Stimulated activated naive B cell treated with anti-CD40 and anti-IgM and Interleukin-4, amounts not matched to agents 10 μg/mL and 1 μg/mL and 100 μg/mL, for 72 hours (primary cell): ENCODE measurements at places on chromosomes 4 and X.
A peak's percentile ranks its signal among the peaks of the same experiment; 100 is the strongest.

DNA sequence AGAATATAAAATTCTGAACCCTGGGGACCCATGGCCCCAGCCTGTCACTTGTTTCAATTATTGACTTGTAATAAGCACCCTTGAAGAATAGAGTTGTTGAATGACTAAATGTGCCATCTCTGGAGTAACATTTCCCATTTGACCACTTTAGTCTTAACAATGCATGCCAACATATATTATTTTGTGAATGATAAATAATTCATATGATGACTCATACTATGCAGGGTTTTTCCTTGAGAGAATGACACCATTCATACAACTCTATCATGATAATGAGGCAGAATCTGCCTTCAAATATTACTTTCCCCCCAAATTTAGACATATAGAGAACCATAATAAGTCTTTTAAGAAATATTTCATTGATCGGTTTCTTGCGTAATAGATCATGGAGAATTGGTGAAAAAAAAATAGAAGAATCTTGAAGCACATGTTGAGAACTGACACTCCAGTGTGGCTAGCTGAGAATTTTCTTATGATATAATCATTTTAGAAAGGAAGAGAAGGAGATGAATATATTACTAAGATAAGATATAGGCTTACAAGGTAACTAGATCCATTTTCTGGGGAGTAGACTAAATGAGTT, 404.5 kb downstream of the GRXCR1 start:
- no peak for DNase-seq
- H3K4me1 ChIP-seq: no peaks in the 10 kb centered on the region
- no peaks in the 10 kb centered on the region for H3K27me3 ChIP-seq
- H3K4me3 ChIP-seq: no peak overlapping the region

GRCh38 chrX:101219116-101219863, at the start of gene DRP2:
Gene DRP2 (plus strand): TSS chrX:101219786. CDS start chrX:101231648, 11,862 bp downstream.
- H3K4me1 ChIP-seq: peaks cover 3% of the 10 kb centered on the region
- no peak for DNase-seq
- no peak within 1 kb of the TSS for H3K27ac ChIP-seq
- H3K4me3 ChIP-seq: no peak within 1 kb of the TSS

DNA sequence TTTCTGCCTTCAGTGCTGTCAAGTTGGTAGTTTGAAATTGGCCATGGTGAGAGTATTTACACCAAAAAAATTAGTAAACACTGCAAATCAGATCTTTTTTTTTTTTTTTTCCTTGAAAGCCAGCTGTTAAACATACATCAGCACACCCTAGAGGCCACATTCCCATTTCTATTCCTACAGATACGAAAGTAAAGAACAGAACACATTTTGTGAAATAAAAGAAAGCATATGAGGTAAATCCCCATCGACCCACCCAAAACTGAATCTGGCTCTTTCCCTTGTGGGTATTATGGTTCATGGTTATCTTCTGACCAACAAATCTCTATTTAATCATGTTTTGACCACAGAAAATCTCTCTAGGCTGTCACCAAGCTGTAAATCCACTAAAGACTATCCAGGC, 41.8 kb upstream of the AP1AR start:
- H3K27ac ChIP-seq: no peak overlapping the region
- no peak for DNase-seq
- H3K4me3 ChIP-seq: no peak overlapping the region
- peaks cover 2% of the 10 kb centered on the region for H3K4me1 ChIP-seq
- peaks cover 27% of the 10 kb centered on the region for H3K36me3 ChIP-seq
- H3K27me3 ChIP-seq: no peaks in the 10 kb centered on the region

DNA sequence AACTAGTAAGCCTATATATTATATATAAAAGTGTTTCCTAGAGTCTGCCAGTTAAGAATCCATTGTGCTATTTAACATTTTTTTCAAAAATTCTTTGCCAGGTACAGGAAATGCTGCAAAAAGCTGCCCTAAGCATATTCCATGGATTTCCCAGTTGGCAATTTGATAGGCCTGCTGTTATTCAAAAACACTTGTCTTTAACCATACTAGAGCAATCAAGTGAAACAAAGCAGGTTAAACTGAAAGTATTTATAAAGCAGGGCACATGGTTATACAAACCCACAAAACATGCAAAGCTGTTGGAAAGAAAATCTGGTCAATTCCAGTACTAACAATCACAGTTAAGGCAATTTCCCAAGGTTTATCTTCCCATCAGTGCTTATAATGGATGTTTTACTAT, 159.9 kb downstream of the UNC5C start:
- no peaks in the 10 kb centered on the region for H3K27me3 ChIP-seq
- no peaks in the 10 kb centered on the region for H3K4me1 ChIP-seq
- DNase-seq: no peak
- H3K36me3 ChIP-seq: no peaks in the 10 kb centered on the region
- no peak overlapping the region for H3K4me3 ChIP-seq

- peaks cover 5% of the 10 kb centered on the region for H3K4me1 ChIP-seq
- peaks cover 10% of the 10 kb centered on the region for H3K36me3 ChIP-seq
- no peak overlapping the region for H3K4me3 ChIP-seq
These were observed 15.0 kb downstream of the TLR7 start for GRCh38 chrX:12881914-12882313.

DNA sequence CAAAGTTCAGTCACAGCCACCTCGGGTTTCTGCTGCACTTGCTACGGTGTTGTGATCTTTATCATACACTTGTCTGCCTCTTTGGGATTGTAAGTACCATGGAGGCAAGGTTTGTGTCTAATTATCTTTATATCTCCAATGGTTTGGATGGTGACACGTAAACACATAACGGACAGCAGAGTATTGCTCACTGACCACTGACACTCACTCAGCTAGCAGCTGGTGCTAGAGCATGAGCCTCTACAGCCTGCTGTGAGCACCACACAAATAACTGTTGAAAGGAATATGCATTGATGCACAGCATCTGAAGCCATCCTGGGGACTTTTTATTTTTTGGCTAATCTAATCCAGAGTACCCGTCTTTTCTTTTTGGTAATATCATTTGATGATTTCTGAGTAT, 156.0 kb downstream of the DCLK2 start:
- DNase-seq: no peak
- H3K27me3 ChIP-seq: no peaks in the 10 kb centered on the region
- H3K36me3 ChIP-seq: peaks cover 14% of the 10 kb centered on the region
- no peak overlapping the region for H3K4me3 ChIP-seq
- H3K4me1 ChIP-seq: no peaks in the 10 kb centered on the region

- no peak for DNase-seq
- H3K36me3 ChIP-seq: no peaks in the 10 kb centered on the region
- H3K4me3 ChIP-seq: no peak overlapping the region
- H3K4me1 ChIP-seq: no peaks in the 10 kb centered on the region
These were observed 69.3 kb upstream of the NOCT start for GRCh38 chr4:138946306-138946705.

- H3K27me3 ChIP-seq: no peaks in the 10 kb centered on the region
- peak overlapping the region; percentile 96 for H3K27ac ChIP-seq
- peak overlapping the region; percentile 98 for H3K4me3 ChIP-seq
- no peak for DNase-seq
These were observed 2.2 kb downstream of the ATP8A1 start for GRCh38 chr4:42654631-42655268.

GRCh38 chrX:96615448-96615847, 69.2 kb upstream of the DIAPH2 start:
- no peaks in the 10 kb centered on the region for H3K36me3 ChIP-seq
- no peaks in the 10 kb centered on the region for H3K4me1 ChIP-seq
- no peak for DNase-seq
- no peak overlapping the region for H3K27ac ChIP-seq
- H3K27me3 ChIP-seq: no peaks in the 10 kb centered on the region

DNA sequence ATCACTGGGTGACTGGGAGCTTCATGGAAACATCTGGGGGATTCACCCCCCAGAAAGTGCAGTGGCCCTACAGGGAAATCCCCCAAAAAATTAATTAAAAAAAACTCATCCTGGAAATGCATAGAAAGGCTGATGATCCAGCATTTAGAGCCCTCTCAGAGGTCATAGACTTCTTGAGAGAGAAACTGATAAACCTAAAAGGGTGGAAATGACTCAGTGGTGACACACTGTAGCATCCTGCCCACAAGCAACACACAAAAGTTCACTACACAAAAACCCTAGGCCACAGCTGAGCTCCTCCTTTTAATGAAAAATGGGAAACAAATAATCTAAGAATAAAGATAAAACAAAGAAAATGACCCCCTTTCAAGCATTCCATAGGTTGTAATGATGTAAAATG, 911.5 kb downstream of the GLUD2 start:
- H3K4me1 ChIP-seq: no peaks in the 10 kb centered on the region
- no peaks in the 10 kb centered on the region for H3K36me3 ChIP-seq
- no peaks in the 10 kb centered on the region for H3K27me3 ChIP-seq
- DNase-seq: no peak

DNA sequence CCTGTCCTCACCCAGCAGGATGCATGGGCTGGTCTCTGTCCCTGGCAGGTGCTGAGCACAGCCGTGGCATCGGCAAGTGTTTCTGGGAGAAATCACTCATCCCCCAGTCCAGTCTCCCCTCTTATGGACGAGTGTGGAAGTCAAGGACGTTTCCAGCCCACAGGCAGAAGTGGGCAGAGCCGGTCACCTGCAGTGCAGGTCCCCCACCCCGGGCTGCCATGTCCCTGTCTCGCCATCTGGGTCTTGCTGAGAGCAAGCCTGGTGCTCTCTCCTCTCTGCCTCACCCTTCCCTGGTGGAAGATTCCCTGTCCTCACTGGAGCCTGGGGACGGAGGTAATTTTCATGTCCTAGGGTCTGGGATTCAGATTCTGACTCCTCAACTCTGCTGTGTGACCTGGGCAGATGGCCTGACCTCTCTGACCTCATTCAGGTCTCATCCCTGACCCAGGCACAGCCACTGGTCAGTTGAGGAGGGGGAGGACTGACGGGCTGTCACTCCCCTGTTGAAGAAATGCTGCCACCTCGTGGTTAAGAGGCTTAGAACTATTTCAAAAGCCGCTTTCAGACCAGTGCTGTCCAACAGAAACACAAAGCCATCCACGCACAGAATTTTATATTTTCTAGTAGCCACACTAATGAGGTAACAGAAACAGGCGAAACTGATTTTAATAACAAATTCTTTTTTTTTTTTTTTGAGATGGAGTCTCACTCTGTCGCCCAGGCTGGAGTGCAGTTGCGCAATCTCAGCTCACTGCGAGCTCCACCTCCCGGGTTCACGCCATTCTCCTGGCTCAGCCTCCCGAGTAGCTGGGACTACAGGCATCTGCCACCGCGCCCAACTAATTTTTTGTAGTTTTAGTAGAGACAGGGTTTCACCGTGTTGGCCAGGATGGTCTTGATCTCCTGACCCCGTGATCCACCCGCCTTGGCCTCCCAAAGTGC, 1.8 kb downstream of the CPZ start:
- no peak overlapping the region for H3K27ac ChIP-seq
- H3K4me3 ChIP-seq: no peak overlapping the region
- no peaks in the 10 kb centered on the region for H3K36me3 ChIP-seq
- H3K27me3 ChIP-seq: peaks cover 34% of the 10 kb centered on the region
- no peak for DNase-seq
- no peaks in the 10 kb centered on the region for H3K4me1 ChIP-seq

- H3K4me1 ChIP-seq: peaks cover 36% of the 10 kb centered on the region
- H3K36me3 ChIP-seq: peaks cover 26% of the 10 kb centered on the region
- no peaks in the 10 kb centered on the region for H3K27me3 ChIP-seq
- peak; percentile 17 for DNase-seq
These were observed 72.8 kb downstream of the SLC9A7 start for GRCh38 chrX:46686003-46686645.

GRCh38 chr4:57074744-57075143, 35.4 kb downstream of the IGFBP7 start:
- no peak overlapping the region for H3K27ac ChIP-seq
- H3K27me3 ChIP-seq: no peaks in the 10 kb centered on the region
- no peak overlapping the region for H3K4me3 ChIP-seq
- no peaks in the 10 kb centered on the region for H3K36me3 ChIP-seq

GRCh38 chr4:88738180-88738579, 40.6 kb upstream of the NAP1L5 start:
- H3K4me3 ChIP-seq: no peak overlapping the region
- DNase-seq: no peak
- no peak overlapping the region for H3K27ac ChIP-seq
- no peaks in the 10 kb centered on the region for H3K36me3 ChIP-seq
- H3K4me1 ChIP-seq: peaks cover 14% of the 10 kb centered on the region

DNA sequence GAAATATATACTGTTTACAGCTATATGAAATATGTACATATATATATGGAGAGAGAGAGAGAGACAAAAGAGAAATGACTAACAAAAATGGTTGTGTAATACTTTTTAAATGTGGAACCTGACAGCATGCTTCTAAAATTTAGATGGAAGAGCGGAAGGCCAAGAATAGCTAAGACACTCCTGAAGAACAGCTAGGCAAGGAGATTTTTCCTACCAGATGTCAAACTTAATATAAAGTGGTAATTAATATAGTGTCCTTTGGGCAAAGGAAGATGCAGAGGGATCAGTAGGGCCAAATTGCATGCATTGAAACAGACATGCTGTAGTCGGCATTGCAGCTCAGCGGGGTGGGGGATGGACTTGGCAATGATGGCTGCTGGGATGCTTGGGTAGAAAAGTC, 45.2 kb downstream of the ADD1 start:
- peak overlapping the region; percentile 38 for H3K27ac ChIP-seq
- H3K4me3 ChIP-seq: no peak overlapping the region
- H3K4me1 ChIP-seq: peaks cover 9% of the 10 kb centered on the region
- peaks cover 46% of the 10 kb centered on the region for H3K36me3 ChIP-seq
- H3K27me3 ChIP-seq: no peaks in the 10 kb centered on the region
- DNase-seq: no peak

GRCh38 chrX:132364313-132364712, 124.5 kb downstream of the MBNL3 start:
- H3K4me3 ChIP-seq: no peak overlapping the region
- H3K36me3 ChIP-seq: no peaks in the 10 kb centered on the region
- H3K27me3 ChIP-seq: peaks cover 6% of the 10 kb centered on the region
- no peak overlapping the region for H3K27ac ChIP-seq
- no peaks in the 10 kb centered on the region for H3K4me1 ChIP-seq
- no peak for DNase-seq

GRCh38 chr4:14111730-14112181, 484.2 kb upstream of the BOD1L1 start:
- no peak overlapping the region for H3K27ac ChIP-seq
- peaks cover 29% of the 10 kb centered on the region for H3K27me3 ChIP-seq
- no peak for DNase-seq

DNA sequence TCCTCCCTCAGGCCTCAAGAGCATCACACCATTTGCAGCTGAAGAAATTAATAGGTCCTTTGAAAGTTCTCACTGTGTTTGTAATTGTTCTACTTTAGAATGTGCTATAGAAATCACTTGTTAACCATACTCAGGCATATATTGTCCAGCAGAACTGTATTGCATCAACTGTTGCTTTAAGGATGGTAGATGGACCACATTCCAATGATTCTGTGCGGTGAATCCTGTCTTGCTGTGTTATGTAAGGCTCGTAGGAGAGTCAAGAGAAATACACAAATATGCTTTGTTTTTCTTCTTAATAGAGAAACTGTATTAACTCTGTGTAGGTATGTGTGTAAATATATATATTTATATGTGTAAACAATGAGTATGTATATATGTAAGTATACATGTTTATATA, 6.3 kb upstream of the ADGRA3 start:
- no peak overlapping the region for H3K27ac ChIP-seq
- no peak for DNase-seq
- H3K36me3 ChIP-seq: no peaks in the 10 kb centered on the region
- peaks cover 5% of the 10 kb centered on the region for H3K27me3 ChIP-seq
- no peak overlapping the region for H3K4me3 ChIP-seq

- no peaks in the 10 kb centered on the region for H3K36me3 ChIP-seq
- H3K27me3 ChIP-seq: peaks cover 39% of the 10 kb centered on the region
- H3K4me3 ChIP-seq: no peak overlapping the region
- no peak for DNase-seq
- no peak overlapping the region for H3K27ac ChIP-seq
These were observed 7.3 kb upstream of the PRSS12 start for GRCh38 chr4:118360106-118360505.
